Activated CD4-positive, alpha-beta T cell treated with anti-CD3 and anti-CD28 coated beads, Interleukin-2, amount 50 U/mL, for 24 hours (primary cell): ENCODE measurements at places on chromosomes 1 and 21.
A peak's percentile ranks its signal among the peaks of the same experiment; 100 is the strongest.

GRCh38 chr1:119736649-119737039 is 24.9 kb downstream of the PHGDH start:
- no peak for DNase-seq

GRCh38 chr1:191929383-191929782 is 228.9 kb upstream of the RGS18 start:
- no peak for DNase-seq

DNA sequence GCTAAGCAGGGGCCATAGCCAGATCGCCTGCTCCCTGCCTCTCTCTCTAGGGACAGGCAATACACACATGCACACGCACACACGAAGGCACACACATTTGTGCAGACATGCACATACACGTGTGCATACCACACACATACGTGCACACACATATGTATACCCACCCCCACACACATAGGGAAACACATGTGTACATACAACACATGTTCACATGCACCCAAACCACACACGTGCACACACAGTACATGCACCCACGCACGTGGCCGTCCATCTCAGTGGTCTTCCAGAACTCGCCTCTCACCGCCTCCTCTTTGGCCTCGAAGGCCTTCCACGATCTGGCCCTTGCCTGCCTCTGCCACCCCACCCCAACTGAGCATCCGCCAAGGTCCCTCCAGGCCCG is 25.3 kb upstream of the PEX10 start:
- DNase-seq = no peak

DNA sequence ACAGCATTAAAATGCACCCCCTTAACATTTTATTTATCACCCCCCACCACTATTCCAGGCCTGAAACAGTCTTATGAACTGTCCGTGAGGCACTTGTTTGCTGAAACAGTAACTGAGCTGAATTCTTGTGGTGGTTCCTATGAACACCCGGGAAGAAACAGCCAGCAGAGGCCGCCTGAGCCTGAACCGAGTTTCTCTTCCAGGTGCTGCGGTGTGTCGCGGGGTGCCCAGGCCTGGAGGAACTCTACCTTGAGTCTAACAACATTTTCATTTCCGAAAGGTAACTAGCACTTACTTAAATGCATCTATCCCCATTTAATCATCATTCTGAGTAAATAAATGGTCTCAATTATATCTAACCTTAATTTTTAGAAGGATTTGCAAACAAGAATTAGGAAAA is 66.8 kb downstream of the TBCE start:
- DNase-seq = no peak

GRCh38 chr1:32623775-32624174 is 26.6 kb downstream of the ZBTB8OS start:
- DNase-seq = no peak

GRCh38 chr1:91130256-91130985 is 108.6 kb upstream of the ZNF644 start:
- no peak for DNase-seq

- no peak for DNase-seq
Observed at GRCh38 chr1:47374501-47374900, 40.9 kb downstream of the CMPK1 start.

GRCh38 chr1:193754732-193755427 is 568.5 kb upstream of the B3GALT2 start:
- DNase-seq = no peak

DNA sequence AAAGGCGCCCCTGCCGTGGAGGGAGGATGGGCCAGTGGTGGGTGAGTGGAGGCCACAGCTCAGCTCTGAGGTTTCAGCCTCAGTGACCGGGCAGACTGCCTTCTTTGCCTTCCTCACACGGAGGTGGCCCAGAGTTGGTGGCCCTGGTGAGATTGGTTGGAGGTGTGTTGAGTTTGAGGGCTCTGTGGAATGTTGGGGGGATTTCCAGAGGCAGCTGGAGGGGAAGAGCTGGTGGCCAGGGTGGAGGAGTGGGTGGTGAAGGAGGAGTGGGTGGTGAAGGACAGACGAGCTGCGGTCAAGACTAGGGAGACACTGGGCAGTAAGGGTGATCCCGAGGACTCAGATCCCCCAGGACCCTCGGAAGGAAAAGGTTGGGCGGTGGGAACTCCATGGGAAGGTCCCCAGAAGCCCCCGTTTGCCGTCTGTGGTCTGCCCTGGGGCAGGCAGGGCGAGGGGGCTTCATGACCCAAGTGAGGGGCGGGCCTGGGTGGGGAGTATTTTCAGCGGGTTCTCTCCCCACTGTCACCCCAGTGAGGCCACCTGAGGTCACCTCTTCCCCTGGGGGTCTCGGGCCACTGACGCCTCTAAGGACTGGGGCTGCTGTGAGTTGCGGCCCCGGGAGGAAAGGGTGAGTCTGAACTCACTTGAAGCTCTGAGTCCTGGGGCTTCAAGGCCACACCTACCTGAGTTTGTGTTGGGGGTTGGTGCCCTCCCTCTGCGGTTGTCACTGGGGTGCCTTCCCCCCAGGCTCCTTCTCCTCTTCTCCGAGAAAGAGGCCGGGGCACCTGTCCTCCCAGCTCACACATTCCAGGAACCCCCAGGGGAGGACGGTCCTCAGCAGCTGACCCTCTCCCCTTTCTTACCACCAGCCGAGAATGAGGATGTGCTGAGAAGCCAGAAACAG is 22.7 kb upstream of the PIK3CD start:
- DNase-seq = peak; percentile 36

DNA sequence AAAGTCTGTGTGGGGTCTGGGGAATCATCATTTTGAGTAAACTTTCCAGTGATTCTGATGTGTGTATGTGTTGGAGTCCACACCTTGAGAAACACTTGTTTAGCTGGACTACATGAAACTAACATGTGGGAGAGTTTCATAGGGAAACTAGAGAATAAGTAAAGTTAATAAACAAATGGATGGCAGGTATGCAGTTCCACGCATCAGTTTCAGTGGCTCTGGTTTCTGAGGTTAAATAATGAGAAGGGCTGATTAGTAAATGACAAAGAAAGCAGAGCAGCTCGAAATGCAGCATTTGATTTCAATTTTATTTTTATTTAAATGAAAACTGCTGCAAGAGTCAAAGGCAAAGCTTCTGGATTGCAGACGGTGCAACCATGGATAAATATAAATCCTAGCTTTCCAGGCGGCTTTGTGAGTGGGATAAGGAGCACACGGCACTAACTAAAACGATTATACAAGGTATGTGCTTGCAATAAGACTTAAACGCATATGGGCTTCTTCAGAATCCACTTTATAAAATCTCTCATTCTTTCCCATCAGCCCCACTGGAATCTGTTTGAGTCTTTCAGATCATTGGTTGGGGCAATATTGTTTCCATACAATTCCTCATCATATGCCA is 310.7 kb downstream of the PLPP3 start:
- DNase-seq = no peak

DNA sequence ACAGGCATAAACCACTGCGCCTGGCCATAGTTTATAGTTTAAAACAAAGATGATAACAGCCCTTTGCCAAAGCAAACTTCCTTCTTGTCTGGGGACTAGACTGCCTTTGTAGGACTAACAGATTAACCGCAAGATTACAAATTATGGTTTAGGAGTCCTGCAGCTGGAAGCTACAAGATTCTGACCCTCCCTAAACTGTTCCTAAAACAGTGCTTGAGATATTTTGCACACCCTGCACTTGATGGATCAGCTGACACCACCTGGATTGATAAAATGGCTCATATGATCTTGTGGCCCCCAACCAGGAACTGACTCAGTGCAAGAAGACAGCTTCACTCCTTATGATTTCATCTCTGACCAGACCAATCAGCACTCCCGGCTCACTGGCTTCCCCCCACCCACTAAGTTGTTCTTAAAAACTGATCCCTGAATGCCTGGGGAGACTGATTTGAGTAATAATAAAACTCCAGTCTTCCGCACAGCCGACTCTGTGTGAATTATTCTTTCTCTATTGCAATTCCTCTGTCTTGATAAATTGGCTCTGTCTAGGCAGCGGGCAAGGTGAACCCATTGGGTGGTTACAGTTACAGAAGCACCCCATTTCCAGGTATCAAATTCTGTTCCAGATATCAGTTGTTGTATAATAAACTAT is 13.8 kb upstream of the RNF11 start:
- DNase-seq = no peak

DNA sequence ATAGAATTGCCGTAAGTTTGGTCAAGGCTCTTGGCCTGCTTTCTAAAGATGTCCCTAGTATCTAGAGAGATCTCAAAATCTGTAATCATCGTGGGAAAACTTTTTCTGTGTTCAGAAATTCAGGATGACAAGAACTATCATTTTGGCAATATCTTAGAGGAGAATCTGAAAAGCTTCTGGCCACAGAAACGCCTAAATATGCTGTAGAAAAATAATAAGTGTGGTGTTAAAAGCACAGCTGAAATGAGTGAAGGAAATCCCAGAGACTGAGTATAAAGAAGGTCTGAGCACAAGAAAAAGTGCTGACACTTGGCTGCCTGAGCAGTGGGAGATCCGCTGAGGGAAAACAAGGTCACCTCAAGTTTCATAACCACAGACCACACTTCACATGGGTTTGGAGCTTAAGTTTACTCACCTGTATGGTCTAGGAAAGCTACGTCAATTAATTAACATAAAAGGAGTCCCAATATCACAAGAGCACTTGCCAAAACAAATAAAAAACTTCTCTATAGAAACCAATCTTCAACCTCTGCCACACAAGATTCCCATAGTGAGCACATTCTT is 235.2 kb upstream of the IRF2BP2 start:
- DNase-seq = no peak

DNA sequence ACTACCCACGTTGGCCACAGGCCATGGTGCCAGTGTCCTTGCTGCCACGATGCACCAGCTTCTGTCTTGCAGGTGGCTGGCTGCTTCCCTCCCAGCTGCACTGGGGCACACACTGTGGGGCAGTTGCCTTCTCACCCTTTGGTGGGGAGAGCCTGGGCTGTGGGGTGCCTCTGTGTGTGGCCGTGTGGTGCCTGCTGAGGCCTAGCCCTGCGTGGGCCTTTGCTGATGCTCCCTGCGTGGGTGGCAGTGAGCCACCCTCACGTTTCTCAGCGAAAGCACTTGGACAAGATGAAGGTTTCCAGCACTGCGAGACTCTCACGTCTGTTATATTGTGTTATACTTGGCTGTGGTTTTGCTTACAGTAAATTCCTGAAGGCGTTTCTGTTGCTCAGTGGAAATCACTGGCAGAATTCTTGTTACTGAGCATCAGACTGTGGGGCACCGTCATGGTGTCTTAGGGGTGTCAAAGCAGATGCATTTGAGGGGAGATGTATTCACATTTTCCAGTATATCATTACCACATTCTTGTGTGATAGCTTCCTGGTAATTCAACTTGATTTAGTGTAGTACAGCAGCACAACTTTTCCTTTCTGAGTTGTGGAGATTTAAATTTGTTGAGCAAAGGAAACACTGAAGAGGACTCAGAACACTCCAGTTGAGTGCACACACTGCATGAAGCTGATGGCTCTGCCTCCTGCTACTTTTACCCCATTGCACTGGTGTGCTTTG is 124.7 kb downstream of the PCBP3 start:
- DNase-seq = peak; percentile 67

GRCh38 chr1:215345766-215346165 is 221.3 kb upstream of the KCTD3 start:
- DNase-seq = no peak

DNA sequence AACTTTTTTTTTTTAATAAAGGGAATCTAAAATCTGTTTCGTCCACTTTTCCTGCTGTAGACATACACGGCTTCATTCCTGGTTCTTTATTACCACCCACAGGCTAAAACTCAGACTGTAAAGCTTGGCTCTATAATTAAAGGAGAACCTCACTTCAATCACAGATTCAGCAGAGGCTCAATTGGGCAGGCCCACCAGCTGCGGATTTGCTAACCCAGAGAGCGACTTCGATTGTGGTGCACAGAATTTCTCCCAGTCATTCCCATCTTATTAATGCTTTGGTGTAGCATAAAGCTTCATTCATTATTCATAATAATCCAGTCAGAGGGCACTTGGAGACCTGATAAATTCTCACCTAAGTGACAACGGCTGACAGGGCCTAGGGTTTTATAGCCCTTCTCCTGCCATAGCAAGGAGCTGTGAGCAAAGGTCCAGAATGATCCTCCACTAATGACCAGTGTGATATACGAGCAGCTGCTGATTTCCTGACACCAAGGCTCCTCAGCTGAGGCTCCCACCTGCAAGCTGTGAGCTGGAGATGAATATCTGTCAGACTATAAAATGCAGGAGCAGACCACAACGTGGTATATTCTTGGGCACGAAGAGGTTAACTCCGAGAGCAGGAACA is 149.0 kb downstream of the ATP6V1G3 start:
- no peak for DNase-seq

DNA sequence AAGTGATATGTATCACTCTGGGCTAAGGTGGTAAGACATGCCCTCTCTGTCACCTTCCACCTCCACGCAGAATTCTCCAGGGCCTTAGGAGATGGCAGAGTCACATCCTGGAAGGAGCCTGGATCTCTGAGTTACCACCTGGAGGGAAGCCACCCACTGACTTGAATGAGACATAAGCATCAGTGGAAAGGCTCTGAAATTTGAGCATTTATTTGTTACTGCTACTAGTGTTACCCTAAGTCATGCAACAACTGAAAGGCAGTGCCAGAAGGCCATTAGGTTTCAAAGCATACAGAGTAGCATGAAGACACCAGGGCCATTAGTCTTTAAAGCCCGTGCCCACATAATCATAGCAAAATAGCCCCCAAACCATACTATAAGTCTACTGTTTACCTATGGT is 230.3 kb upstream of the IRF2BP2 start:
- no peak for DNase-seq

DNA sequence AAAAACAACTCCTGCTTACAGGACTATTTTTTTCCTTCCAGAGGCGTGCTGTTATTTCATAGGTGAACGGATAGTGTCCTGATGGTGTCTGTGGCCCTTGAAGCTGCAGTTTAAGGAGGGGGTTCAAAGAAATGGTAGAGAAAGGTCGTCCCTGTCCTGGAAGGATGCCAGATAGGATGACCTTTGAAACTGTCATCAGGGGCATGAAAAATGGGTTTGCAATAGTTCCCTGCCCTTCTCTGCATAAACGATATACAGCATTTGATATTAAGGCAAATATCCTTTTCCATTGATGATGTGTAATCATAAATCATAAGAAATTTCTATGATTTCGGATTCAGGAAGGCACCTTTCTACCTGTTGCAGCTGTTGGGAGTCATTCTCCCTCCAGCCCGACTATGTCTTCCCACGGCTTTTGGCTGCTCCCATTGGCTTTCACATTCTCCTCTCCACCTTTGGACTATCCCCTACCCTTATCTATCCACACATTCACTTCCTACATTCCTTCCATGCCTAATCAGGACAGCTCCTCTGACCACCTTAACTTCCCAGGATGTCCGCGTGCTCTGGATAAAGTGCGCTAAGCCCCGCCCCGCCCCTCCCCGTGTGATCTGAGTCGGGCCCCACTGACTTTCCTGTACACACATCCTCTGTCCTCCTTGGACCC is 209.8 kb downstream of the DISC1 start:
- no peak for DNase-seq

DNA sequence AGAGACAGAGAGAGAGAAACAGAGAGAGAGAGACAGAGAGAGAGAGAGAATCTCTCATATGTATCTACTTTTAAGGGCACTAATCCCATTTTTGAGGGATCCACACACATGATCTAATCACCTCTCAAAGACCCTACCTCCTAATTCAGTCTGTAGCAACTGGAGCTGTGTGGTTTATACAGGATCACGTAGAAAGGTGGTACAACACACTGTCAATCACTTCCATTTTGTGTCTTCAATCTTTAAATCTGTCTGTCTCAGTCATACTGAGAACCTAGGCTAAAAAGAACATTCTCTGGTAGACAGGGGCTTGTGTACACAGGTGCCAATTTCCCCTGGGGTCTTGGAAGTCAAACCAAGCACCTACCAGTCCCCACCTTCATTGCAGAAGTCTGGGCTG is 229.9 kb downstream of the TGFB2 start:
- DNase-seq = no peak

- no peak for DNase-seq
Observed at GRCh38 chr1:190759807-190760206, 282.1 kb upstream of the BRINP3 start.

GRCh38 chr21:40723317-40723716 is 123.6 kb downstream of the DSCAM start:
- no peak for DNase-seq
